ENCODE measurements at places on chromosomes 16 and 17.

- peak; percentile 34 for DNase-seq
Observed at GRCh38 chr16:87086575-87086974, 230.6 kb downstream of the C16orf95 start.

DNA sequence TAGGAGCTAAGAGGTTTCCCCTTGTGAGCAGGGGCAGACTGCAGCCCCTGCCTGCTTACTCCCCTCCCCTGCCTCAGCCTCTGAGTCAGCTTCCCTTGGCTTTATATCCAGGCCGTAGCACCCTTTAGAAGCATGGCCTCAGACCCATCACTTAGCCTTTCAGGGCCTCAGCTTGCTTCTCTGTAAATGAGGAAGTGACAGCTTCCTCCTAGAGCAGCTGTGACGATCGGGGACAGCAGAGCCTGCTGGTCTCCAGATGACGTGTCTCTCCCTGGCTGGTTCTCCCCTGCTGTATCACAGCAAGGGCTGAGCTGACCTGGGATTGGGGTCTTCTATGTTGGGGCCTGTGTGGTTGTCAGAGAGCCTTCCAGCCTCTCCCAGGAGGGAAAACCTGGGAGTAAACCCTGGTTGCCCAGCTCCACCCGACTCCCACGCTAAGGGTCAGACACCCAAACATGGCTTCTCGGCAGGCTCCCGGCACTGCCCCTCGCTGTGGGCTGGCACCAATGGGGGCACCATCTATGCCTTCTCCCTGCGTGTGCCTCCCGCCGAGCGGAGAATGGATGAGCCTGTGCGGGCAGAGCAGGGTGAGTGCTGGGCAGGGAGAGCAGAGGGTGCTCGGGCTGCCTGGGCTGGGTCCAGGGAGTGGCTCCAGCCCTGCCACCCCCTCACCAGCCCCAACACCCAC is 16.3 kb upstream of the MYO15B start:
- DNase-seq: peak; percentile 48

DNA sequence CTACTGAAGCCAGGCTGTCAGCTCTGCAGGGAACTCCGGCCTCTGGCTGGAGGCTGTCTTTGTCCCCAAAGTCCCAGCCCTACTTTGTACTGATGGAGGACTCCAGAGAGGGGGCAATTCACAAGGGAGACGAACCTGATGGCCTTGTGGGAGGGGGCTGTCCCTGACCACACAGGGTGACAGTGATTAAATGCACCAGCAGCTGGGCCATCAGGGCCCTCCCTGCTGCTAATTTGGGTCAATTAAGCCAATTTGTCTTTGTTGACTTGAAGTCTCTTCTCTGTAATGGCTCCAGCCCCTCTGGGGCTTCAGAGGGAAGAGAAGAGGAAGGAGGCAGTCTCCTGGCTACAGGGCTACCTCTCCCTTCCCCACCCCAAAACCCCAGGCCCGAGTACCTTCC is 22.0 kb downstream of the TMEM132E start:
- DNase-seq: no peak

DNA sequence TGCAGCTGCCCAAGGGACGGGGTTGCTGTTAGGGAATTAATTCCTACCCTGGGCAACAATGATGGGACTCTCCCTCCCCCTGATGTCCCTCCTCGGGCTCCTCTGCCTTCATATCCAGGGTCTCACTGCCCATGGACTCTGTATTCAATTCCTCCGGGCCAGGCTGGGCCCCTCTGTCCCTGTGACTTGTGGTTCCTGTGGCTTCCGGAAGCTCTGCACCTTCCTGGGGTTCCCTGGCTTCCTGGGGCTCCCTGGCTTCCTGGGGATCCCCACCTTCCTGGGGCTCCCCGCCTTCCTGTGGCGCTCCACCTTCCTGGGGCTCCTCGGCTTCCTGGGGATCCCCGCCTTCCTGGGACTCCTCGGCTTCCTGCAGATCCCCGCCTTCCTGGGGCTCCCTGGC is 35.2 kb downstream of the SRL start:
- no peak for DNase-seq

DNA sequence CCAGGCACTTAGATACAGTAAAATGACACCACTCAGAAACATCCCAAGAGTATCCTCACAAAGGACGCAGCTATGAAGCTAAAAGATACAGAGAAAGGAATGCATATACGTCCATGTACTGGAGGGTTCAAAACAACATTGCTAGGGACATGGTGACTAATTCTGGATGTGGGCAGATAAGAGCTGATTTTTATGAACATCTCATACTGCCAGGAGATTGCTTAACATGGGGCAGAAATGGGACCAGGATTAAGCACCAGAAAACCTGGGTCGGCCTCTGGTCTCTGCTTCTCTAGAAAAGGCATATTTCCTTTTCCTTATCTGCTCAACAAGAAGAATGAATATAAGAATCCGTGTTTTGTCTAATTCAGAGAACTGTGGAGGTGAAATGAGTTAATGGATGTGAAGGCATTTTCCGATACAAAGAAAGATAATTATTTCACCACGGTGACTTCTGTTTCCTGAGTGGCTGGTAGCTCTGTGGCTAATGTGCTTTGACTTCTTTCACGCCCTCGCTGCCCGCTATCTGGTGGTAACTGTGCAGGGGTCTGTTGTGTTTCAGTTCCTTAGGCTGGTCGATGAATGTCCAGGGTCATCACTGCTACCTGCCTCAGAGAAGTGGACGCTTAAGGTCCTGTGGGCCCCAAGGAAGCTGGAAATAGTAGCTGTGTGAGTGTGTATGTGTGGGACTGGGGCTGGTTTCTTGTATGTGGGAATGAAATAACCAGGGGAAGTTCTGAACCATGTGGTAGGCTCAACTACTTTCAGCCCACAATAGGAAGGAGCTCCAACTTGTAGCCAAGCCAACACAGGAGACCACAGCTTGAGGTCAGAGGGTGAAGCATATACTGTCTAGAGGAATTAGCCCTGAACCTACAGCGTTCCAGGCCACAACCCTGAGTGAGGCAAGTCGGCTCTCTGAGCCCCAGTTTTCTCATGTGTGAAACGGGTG is 15.8 kb upstream of the CCL5 start:
- DNase-seq: no peak

- no peak for DNase-seq
Observed at GRCh38 chr17:32854832-32855389, 22.0 kb downstream of the MYO1D start.

DNA sequence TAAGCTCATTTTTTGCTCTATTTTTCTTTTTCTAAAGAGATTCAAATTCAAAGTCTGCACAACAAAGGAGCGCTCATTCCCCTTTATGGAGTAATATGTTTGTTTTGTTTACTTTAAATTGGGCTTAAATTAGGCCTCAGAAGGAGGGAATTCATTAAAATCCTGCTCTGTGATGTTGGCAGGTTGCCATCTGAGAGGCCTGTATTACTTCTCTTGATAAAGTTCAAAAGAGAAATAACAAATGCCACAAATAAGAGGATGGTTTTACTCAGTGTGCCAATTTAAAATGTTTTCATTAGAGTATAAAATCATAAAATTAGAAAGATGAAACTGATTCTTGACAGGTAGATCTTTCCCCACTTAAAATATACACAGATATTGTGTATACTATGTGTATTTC is 54.5 kb upstream of the HLF start:
- DNase-seq: no peak

GRCh38 chr17:36850790-36851189 is 86.5 kb upstream of the LHX1 start:
- peak; percentile 95 for DNase-seq

DNA sequence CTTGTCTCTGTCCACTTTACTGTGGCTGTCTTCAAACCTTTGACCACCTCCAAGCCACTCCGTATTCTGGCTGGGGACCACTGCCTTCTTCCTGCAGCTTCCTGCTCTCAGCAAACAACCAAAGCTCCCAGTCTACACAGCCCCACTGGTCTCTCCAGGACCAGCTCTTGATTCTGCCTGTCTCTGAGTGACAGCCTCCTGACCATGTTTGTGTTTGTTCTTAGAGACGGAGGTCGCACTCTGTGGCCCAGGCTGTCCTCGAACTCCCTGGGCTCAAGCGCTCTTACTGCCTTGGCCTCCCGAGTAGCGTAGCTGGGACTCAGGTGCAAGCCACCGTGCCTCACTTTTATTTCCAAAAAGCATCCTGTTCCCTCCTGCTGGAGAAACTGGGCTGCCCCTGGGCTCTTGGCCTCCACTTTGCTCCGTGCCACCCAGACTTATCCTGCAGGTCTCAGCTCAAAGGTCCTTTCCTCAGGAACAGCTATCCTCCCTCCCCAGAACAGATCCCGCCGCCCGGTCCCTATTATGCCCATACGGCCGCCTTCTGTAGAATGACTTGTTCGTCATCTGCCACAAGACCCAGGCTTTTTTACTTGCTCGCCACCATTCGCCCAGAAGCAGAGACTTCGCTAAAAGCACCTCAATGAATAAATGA is 9.1 kb downstream of the MNT start:
- no peak for DNase-seq

- DNase-seq: no peak
Observed at GRCh38 chr16:49763826-49764225, 92.1 kb downstream of the ZNF423 start.

DNA sequence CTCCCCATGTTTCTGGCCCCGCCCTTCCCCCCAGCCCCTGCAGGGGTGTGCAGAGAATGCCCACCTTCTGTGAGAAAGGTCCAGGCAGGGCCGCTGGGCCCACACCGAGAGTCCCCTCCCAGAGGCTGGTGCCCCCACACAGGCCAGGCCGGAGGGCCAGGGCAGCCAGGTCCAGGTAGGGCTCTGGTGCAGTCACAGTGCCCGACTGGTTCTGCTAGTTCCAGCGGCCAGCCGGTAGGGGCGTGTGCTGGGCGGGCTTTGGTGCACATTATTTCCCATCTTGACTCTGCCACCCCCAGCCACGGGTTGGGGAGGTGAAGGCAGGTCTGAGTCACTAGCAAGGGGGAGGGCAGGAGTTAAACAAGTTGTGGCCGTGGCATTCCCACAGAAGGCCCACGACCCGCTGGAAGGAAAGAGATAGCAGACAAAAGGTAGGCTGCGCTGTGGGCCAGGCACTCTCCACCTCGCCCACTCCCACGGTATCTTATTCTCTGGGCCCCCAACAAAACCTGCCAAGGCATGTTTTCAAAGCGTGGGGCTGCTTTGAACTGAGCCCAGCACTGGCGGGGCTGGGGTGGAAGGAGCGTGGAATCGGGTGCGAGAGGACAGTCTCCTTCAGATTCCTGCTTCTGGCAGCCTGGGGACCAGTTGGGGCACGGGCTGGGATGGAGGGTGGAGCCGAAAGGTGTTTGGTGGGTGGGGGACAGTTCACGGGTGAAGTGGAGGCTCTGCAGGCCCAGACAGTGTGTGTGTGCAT is 1.9 kb downstream of the EPN3 start:
- no peak for DNase-seq

DNA sequence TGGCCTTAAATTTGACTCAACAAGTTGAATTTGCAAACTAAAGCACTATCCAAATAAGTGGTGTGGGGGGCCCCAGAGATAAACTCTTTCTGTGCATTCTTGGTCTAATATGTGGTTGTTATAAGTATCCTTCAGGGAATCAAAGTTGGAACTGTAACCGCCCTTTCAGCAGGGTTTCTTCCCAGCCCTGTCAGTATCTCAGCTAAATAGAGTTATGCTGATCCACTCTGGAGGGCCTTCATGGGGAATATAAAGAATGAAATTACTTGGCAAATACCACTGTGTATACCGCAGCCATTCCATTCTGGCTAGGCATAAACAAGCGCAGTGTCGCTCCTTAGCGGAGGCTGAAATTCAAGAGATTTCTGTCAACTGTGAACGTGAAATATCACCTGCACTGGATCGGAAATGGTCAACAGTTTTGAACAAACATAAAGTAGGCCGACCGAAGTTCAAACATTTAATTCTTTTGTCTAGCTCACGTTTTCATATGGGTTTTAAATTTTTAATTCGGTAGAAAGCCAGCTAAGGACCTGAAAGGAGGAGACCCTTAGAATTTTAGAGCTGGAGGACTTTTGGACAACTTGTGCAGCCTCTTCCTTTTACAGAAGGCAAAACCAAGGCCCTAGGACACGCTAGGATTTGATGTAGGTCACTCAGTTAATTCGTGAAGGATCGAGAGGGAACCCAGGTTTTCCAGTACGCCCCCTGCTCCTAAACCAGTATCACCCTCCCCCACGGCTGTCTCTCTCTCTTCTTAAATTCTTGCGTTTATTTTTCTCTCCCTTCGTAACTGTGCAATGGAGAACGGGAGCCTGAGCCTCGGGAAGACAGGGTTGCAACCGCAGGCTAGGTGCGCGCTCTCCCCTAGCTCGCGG is 74.7 kb downstream of the CHD9 start:
- no peak for DNase-seq

DNA sequence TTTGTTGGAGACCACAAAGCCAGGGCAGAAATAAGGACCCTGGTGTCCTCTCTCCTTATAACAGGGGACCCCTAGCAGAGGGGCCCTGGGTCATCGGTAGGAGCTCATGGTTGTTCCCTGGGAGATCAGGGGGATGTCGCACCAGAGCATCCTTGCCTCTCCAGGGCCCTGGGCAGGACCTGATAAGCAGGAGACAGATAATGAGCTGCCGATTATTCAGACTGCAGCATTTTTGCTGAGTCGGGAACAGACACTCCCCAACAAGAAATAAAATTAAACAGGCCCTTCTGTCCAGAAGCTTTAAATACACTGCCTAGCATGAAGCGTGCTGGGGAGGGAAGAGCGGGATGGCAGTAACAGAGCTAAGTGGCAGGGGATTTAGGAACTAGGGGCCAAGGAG is 15.4 kb upstream of the GFAP start:
- no peak for DNase-seq

- peak; percentile 36 for DNase-seq
Observed at GRCh38 chr17:68886401-68886800, 68.8 kb downstream of the ABCA8 start.

DNA sequence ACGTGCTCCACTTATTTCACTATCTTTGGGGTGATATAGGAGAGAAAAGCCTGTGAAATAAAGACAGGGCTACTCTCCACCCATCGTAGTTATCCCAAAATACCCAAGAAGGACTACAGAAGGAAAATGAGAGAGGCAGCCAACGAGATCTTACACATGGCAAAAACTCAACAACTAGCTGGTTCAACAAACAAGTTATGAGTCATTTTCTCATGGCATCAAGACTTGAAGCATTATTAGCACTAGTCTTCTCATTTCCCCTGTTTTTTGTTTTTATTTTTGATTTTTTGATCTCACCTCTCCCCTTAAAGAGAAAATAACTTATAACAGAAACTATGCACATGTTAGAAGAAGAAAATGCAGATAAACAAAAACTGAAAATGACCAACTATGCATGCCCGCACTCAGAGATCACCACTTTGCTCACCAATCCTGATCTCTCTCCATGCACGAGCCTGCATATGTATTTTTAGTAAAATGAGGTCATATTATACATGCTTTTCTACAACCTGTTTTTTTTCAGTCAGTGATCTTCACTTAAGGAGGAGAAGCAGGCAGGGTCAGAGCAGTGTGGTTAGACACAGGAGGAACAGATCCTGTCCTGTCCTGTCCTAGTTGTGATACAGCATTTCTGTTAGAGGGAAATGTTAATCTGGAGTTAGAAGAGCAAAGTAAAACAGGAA is 22.8 kb downstream of the FAM117A start:
- DNase-seq: no peak

GRCh38 chr17:10151667-10152496 is 46.5 kb downstream of the GAS7 start:
- no peak for DNase-seq
